CD4-positive, alpha-beta T cell treated with Interleukin-17A for 4 hours (primary cell): ENCODE measurements at places on chromosomes 5 and 9.

GRCh38 chr9:23728736-23729135 lies 97.3 kb downstream of the ELAVL2 start:
- DNase-seq: no peak

GRCh38 chr9:16516891-16517290 lies 353.6 kb downstream of the BNC2 start:
- no peak for DNase-seq

- DNase-seq: no peak
Observed at GRCh38 chr9:75775966-75776691, 114.3 kb upstream of the PCSK5 start.

- no peak for DNase-seq
Observed at GRCh38 chr9:120735415-120736126, 21.3 kb upstream of the MEGF9 start.

GRCh38 chr9:72038408-72038807 lies 22.0 kb downstream of the C9orf57 start:
- no peak for DNase-seq

DNA sequence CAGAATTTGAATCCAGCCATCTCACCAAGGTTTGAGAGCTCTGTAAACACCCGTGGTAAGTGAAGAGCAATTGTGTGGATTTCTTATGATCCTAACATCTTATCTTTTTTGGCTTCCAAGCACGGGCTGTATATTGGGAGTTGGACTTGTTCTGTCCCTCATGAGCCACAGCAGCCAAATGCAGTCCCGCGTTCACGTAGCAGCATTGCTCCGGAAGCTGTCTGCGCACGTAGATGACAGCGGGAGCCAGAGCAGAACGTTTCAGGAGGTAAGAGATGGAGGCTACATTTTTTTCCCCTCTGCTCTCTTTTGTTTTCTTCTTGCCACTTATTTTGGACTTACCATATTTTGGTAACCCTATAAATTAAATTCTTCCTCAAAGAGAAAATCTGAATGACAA lies 86.9 kb downstream of the HACD4 start:
- no peak for DNase-seq

DNA sequence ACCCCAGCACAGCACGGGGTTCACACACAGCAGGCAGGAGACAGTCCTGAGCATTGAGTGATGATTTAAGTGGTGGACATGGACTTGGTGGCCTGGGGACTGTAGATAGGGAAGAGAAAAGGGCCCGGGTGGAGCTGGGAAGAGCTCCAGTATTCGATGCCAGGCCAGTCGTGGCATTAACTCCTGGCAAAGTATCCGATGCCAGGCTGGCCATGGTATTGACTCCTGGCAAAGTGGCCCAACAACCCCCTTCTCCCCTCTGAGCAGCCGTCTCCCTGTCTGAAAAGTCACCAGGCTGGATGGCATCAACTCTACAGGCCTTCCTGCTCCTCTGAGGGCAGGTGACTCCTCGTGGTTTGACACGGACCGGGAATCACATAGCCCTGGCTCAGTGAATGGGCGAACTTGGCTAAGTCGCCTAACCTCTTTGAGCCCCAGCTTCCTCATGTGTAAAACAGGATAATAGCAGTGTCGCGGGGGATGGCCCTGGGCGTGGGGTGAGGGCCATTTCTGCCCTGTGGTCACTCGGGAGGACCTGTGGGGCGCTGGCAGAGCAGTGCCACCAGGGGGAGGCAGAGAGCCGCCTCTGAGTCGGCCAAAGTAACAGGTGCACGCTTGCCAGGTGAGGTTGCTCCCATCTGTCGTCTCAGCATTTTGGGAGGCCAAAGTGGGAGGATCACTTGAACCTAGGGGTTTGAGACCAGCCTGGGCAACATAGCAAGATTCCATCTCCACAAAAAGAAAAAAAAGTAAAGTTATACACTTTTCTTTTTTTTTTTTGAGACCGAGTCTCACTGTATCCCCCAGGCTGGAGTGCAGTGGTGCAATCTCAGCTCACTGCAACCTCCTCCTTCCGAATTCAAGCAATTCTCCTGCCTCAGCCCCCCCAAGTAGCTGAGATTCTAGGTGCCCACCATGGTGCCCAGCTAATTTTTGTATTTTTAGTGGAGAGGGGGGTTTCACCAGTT lies 5.7 kb upstream of the SEC16A start:
- peak; percentile 87 for DNase-seq
